Fibroblast of lung (primary cell): ENCODE measurements at places on chromosomes 2 and 18. TPM values are rescaled to one million over a fixed set of nuclear protein-coding genes. Genes with fewer than 3 reads are reported as not detected.

DNA sequence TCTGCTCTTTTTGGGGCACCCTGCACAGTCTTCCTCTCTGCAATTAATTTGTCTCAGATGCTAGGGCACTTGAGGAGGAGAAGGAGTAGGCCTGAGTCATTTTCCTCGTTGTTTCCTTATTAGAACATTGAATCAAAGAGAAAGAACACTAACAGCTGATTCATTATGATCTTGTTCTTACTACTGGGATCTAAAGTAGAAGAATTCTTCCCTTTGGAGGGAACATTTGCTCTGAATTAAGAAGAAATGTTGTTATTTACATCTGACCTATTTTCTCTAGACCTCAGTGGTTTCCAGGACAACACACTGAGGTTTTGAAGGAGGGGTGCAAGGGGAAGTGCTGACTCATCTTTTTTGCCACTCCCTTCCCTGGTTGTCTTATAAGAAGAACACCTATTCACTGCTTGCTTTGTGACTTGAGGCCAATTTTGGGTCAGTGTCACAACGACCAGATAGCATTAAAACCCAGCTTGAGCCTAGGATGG, 24.3 kb upstream of the STAT1 start:
- peaks cover 18% of the 10 kb centered on the region for H3K4me1 ChIP-seq
- H3K27me3 ChIP-seq = no peaks in the 10 kb centered on the region
- H3K27ac ChIP-seq = peak overlapping the region; percentile 63
- no peak overlapping the region for H3K4me3 ChIP-seq

DNA sequence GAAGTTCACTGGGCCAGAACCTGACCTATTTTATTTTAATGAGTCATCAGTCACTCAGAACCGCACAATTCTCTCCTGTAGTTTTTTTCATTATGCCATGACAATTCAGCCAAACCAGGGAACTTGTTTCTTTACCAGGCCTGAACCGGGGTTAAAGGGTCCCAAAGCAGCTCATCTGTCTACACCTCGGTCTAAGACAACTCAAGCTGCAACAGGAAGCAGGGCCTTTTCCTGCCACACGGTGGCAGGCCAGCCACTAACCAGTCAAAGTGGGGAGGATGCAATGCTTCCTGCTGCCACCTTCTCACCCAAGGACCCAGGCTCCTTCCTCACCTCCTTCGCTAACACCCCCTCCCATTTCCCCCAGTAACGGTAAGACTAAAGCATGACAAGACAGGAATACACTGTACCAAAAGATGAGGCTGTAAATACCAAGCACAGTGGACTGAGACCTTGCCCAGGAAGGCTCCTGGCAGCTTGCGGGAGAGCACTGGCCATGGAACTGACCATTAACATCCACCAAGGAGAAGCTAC, 56.7 kb upstream of the ACKR3 start:
- H3K4me3 ChIP-seq = no peak overlapping the region
- no peaks in the 10 kb centered on the region for H3K36me3 ChIP-seq
- H3K4me1 ChIP-seq = no peaks in the 10 kb centered on the region
- DNase-seq = peak; percentile 56

GRCh38 chr2:234146087-234146826, 95.8 kb downstream of the SPP2 start:
- DNase-seq = peak; percentile 75
- no peaks in the 10 kb centered on the region for H3K36me3 ChIP-seq
- peak overlapping the region; percentile 41 for H3K27ac ChIP-seq
- peaks cover 3% of the 10 kb centered on the region for H3K4me1 ChIP-seq
- no peaks in the 10 kb centered on the region for H3K27me3 ChIP-seq
- H3K4me3 ChIP-seq = no peak overlapping the region

GRCh38 chr2:218985325-218986091, 524 bp upstream of the FEV start:
- no peaks in the 10 kb centered on the region for H3K4me1 ChIP-seq
- no peak for DNase-seq
- H3K27ac ChIP-seq = no peak overlapping the region
- H3K4me3 ChIP-seq = no peak overlapping the region
- no peaks in the 10 kb centered on the region for H3K36me3 ChIP-seq

- H3K36me3 ChIP-seq = no peaks in the 10 kb centered on the region
- H3K4me3 ChIP-seq = no peak overlapping the region
- H3K4me1 ChIP-seq = no peaks in the 10 kb centered on the region
- no peaks in the 10 kb centered on the region for H3K27me3 ChIP-seq
Observed at GRCh38 chr2:68745006-68745405, 10.4 kb downstream of the ARHGAP25 start.

The AQP12B gene
- polyA plus RNA-seq = not detected in 2 replicates

- no peak overlapping the region for H3K27ac ChIP-seq
- peak overlapping the region; percentile 30 for H3K4me3 ChIP-seq
- H3K36me3 ChIP-seq = no peaks in the 10 kb centered on the region
- peaks cover 13% of the 10 kb centered on the region for H3K4me1 ChIP-seq
- H3K27me3 ChIP-seq = peaks cover 28% of the 10 kb centered on the region
Observed at GRCh38 chr18:79798999-79799370, 1.2 kb downstream of the KCNG2 start.

The NOL4 gene
- not detected in 2 replicates for polyA plus RNA-seq

The CCL20 gene
- polyA plus RNA-seq = 0.23 TPM in 1 of 2 replicates, not detected in the other

- H3K27ac ChIP-seq = no peak overlapping the region
- peaks cover 14% of the 10 kb centered on the region for H3K27me3 ChIP-seq
- no peak overlapping the region for H3K4me3 ChIP-seq
- no peaks in the 10 kb centered on the region for H3K4me1 ChIP-seq
Observed at GRCh38 chr18:80244167-80244566, 3.1 kb downstream of the PARD6G start.

DNA sequence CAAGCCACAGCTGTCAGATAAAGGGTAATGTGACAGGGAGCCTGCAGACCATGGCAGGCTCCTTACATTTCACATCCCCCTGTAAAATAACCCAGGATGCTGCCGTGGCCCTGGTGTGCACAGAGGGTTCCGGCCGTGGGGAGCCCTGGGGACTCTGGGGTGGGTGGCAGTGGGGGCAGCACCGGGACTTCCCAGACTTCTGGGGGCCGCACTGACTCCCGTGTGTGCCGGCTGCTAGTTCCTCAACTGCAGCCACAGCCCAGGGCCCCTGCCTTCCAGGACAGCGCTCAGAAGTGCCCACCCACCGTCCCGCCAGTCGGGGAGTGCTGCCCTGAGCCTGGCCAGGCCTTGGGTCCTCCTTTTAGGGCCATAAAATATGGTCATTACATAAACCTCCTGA, 56.5 kb downstream of the CIB4 start:
- no peak overlapping the region for H3K4me3 ChIP-seq
- H3K27ac ChIP-seq = no peak overlapping the region
- no peaks in the 10 kb centered on the region for H3K36me3 ChIP-seq
- H3K4me1 ChIP-seq = no peaks in the 10 kb centered on the region

GRCh38 chr2:105446501-105446900, 47.6 kb upstream of the FHL2 start:
- H3K4me1 ChIP-seq = no peaks in the 10 kb centered on the region
- H3K36me3 ChIP-seq = no peaks in the 10 kb centered on the region
- DNase-seq = no peak
- no peak overlapping the region for H3K27ac ChIP-seq

The NYAP2 gene
- polyA plus RNA-seq = not detected in 2 replicates

- H3K4me1 ChIP-seq = no peaks in the 10 kb centered on the region
- H3K36me3 ChIP-seq = no peaks in the 10 kb centered on the region
- H3K27me3 ChIP-seq = no peaks in the 10 kb centered on the region
- H3K4me3 ChIP-seq = no peak overlapping the region
- H3K27ac ChIP-seq = no peak overlapping the region
Observed at GRCh38 chr2:103789381-103790095, 1027.7 kb downstream of the TMEM182 start.

DNA sequence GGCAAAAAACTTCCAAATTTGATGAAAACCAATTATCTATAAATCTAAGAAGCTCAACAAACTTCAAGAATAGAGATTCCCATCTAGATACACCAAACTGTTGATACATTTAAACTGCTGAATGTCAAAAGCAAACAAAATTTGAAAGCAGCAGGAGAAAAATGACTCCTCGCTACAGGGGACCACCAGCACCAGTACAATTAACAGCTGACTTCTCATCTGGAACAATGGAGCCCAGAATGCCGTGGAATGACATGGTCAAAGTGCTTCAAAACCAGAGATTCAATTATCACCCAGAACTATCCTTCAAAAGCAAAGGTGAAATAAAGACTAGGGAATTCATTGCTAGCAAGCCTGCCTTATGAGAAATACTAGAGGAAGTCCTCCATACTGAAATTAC, 11.6 kb downstream of the SRSF7 start:
- no peak overlapping the region for H3K27ac ChIP-seq
- no peaks in the 10 kb centered on the region for H3K4me1 ChIP-seq
- H3K27me3 ChIP-seq = no peaks in the 10 kb centered on the region
- peaks cover 9% of the 10 kb centered on the region for H3K36me3 ChIP-seq

The POLR1B gene
- 12.2 and 12.5 TPM in 2 replicates for polyA plus RNA-seq
